Neural crest cell (in vitro differentiated cells): ENCODE measurements at places on chromosomes 3 and 15.

DNA sequence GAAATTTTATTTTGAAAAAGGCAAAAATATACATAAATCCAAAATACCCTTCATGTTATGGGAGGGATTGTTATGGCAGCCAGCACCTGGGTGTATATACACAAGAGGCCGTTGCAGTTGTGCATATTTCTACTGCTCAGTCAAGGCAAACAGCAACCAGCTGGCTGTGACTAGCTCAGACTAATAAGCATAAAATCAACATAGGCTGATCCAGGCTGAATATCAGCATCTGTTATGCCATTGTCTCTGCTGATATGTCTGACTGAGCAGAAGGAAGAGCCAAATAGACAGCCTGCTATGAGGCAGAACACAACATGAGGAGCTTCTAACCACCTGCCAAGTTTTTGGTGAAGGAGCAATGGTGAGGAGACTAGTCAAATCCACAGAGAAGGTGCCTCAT is 457.5 kb upstream of the ALCAM start:
- no peak for DNase-seq

GRCh38 chr3:111033470-111034050 is 38.1 kb upstream of the NECTIN3 start:
- DNase-seq, result no peak

- DNase-seq, result no peak
Observed at GRCh38 chr3:191555037-191555436, 94.1 kb downstream of the PYDC2 start.

DNA sequence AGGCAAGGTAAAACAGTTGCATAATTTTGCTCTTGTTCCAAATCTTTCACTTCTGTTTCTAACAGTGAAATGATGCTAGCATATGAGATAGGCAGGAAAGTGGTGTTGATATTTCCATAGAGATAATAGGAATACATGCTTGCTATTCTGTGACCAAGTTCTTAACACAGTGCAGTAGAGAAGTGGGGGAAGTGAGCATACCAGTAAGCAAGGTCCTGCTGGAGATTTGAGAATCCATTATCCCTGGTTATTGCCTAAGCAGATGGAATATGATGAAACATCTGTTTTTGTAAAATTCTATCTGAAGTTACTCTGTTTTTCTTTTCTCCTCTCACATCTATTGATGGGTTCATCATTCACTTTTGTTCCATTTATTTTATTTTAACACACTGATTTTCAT is 28.7 kb downstream of the USP8 start:
- DNase-seq, result no peak

GRCh38 chr3:28651159-28651558 is 302.5 kb upstream of the AZI2 start:
- no peak for DNase-seq

DNA sequence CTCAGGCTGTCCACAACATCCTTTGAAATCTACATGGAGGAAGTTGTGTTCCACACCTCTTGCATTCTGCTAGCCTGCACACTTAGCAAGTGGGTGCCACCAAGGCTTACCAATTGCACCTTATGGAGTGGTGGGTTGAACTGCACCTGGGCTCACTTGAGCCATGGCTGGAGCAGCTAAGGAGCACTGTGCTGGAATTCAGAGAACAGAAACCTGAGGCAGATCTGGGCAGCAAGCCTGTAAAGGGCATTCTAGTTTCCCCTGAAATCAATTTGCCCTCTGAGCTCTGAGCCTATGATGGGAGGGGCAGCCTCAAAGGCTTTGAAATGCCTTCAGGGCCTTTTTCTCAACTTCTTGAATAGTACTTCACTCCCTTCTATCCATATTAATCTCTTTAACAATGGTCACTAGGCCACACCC is 18.0 kb downstream of the BTLA start:
- DNase-seq, result no peak

DNA sequence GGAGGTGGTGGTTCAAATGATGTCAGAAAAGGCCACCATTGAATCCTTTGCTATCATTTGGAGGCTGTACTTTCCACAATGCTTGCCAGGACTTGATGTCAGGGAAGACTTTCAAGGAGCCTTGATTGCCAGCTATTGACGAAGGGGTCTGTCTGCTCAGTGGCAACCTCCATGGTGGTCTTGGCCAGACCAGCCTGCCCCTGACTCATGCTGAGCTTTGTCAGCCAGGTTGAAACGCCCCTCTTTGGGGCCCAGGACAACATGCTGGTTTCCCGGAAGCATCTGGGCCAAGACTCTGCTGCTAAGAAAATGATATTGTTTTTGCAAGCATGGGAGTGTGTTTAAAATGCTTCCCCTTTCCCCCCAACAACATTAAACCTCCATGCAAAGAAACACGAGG is 26.7 kb downstream of the CGNL1 start:
- no peak for DNase-seq

GRCh38 chr15:38611228-38611627 is 46.6 kb upstream of the RASGRP1 start:
- no peak for DNase-seq
